H4 (cell line): ENCODE measurements at places on chromosomes 7 and 10.
A peak's percentile ranks its signal among the peaks of the same experiment; 100 is the strongest.

GRCh38 chr7:88429382-88429781 lies 122.7 kb upstream of the STEAP4 start:
- peak; percentile 27 for DNase-seq

GRCh38 chr7:112143136-112143535 lies 63.1 kb downstream of the DOCK4 start:
- peak; percentile 43 for DNase-seq

GRCh38 chr7:120475994-120476393 lies 203.0 kb downstream of the KCND2 start:
- no peak for DNase-seq

- DNase-seq: no peak
Measured at GRCh38 chr10:51377070-51377931, 303.0 kb downstream of the PRKG1 start.

GRCh38 chr10:102814873-102815661 lies 22.1 kb downstream of the CYP17A1 start:
- no peak for DNase-seq

DNA sequence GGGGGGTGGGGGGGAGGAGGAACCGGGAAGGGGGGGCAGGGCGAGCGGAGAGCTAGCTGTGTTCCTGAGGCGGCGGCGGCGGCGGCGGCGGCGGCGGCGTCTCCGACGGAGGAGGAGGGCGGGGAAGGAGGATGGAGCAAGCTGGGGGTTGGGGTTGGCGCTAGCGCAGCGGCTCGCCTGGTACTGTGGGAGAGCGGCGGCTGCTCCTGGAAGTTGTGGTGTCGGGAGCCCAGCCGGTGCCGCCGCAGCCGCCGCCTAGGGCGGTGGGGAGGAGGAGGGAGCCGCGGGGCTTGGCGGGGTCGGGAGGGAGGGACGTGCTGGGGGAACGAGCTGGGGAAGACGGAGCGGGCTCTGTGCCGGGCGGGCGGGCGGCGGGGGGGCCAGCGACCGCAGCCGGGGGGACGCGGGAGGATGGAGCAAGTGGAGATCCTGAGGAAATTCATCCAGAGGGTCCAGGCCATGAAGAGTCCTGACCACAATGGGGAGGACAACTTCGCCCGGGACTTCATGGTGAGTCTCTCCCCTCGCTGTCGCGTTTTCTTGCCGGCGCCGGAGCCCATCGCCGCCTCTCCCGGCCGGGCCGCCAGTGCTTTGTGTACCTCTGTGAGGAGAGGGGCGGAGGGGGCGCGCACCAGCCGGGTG lies at the start of gene PTPN12:
PTPN12 (plus strand) TSS at position 160 of the 642 bp plus-strand sequence; CDS start at position 412, 252 bp downstream.
- DNase-seq: no peak

GRCh38 chr10:49257626-49258349 lies 41.2 kb upstream of the C10orf71 start:
- no peak for DNase-seq

DNA sequence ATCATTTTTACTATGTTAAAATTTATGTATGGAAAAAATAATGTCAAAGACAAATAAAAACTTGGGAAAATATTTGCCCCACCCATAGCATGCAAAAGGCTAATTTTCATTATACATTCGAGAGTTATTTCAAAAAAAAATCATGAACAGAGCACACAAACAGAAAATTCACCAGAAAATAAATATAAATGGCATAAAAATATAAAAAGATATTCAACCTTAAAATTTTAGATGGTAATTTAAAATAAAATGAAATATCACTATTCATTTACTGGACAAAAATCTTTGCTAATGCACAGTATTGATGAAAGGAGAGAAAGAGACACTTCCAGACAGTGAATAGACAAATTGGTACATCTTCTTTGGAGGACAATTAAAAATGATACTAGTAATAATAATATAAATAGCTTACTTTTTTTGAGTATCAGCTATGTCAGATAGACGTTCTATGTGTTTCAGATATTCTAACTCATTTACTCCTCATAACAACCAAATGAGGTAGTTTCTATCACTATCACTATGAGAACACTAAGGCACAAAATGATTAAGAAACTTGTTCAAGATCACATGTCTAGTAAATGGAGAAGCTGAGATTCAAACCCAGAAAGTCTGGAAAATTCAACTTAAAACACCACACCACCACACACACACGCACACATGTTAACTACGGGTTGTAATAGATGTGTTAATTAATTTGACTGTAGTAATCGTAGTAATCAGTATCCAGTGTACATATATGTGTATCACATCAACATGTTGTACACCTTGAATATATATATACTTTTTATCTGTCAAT lies 63.0 kb downstream of the CCDC71L start:
- DNase-seq: no peak

DNA sequence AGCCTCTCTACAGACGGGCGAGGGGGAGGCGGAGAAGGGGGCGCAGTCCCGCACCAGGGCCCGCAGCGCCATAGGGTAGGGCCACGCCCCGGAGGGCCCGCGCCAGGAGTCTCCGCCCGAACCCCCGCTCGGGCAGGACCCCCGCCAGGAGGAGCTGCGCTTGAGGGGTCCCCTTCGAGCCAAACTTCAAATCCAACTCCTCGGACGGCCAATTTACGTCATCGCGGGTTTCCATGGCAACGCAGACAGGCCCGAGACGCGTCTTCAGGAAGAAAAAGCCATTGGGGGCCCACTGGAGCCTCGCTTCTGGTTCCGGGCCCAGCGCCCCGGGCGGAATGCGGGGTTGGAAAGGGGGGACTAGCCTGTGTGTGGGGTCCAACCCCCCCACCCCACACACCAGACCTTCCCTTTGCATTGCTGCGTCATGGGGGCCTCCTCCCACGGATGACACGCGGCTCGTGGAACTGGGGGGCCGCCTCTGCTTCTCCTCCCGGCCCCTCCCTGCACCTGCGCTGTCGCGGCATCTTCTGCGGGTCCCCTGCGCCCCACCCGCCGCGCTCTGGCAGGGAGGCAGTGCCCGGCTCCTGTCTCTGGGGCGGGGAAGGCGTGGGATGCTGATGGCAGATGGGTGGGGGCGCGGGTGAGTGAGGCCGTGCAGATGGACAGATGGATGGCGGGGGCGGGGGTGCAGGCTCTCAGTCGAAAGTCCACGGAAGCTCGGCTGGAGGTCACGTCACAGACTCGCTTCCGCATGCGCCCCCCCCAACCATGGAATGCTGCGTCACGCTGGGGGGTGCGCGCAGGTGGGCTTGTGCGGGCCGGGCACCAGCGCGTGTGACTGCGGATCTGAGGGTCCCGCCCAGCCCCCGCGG lies 1.2 kb downstream of the CALY start:
- DNase-seq: no peak

DNA sequence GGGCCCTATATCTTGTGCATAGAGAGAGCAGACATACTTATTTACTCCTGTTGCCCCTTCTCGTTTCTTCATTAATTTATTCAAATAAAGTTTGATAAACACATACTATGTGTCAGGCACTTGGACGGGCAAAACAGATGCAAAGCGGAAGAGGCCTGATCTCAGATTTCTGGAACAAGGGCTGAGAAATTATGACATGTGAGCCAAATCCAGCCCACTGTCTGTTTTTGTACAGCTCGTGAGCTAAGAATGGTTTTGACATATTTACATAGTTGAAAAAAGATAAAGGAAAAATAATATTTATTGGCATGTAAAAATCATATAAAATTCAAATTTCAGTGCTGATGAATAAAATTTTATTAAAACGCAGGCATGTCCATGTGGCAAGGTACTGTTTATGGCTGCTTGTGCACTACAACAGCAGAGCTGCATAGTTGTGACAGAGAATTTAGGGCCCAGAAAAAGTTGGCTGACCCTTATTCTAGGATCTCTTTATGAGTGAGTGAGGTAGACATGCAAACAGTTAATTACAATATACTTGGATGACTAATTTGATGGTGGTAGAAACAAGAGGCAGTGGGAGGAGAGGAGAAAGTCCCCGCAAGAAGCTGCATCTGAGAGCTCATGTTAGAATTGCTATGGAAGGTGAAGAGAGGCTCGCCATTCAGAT lies 68.1 kb upstream of the ITPRID1 start:
- no peak for DNase-seq

DNA sequence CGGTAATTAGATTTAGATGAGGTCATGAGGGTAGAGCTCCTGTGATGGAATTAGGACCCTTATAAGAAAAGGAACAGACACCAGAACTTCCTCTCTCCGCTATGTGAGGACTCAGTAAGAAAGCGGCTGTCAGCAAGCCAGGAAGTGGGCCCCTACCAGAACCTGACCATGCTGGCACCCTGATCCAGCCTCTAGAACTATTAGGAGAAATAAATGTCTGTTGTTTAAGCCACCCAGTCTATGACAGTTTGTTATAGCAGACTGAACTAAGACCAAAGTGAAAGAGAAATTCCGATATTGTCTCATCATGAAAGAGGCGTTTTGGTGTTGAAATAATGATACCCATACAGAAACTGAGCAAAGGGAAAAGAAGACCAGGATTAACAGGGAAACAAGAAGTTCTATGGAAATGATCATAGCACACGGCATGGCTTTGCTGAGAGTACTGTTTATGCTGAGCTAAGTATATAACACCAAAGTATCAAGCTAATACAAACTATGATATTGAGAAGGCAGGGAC lies 9.2 kb downstream of the CLEC2L start:
- DNase-seq: no peak

GRCh38 chr10:48324580-48324979 lies 18.1 kb downstream of the MAPK8 start:
- no peak for DNase-seq

DNA sequence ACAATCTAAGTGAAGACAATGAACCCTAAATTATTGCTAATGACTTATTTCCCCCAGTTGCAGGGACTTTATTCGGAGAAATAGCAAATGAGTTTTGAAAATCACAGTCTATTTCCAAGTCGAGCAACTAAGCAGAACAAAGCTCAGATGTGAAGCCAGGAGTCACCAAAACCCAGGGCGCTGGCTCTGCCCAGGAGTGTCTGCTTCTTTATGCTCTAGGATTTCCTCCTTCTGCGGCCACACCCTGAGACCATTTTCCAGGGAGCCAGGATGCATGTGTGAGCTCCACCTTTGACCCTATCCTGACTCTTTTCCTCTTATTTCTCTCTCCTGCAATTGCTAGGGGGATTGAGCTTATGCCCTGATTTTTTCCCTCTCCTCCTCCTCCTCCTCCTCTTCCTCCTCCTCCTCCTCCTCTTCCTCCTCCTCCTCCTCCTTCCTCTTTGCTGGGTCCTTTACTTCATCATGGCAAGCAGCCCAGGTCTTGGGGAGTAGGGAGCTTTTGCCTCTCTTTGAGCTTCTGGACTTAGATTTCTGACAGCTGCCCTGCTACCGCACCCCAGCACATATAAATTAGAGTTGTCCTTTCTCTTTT lies 234.4 kb downstream of the ARL4A start:
- no peak for DNase-seq

- DNase-seq: no peak
Measured at GRCh38 chr7:129780974-129781927, 169.7 kb downstream of the NRF1 start.

DNA sequence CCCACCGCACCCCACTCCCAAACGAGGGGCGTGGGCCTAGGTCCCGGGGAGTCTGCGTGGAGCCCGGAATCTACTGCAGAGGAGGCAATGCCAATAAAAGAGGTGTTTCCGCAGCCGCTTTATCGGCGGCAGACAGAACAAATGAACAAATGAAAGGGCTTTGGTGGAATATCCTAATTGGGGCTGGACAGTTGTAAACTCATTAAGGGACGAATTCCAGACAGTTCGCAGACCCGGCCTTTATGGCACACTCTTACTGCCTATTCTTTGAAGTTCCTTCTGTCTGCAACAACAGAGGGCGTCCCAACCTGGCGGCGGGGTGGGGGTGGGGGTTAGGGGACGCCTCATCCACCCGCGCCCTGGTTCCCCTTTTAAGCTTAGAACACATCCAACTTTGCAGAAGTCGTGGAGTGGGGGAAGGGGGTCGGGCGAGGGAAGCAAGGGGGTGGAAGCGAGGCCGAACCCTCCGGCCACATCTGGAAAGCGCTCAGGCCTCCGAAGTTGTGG lies 4.1 kb downstream of the HOXA9 start:
- no peak for DNase-seq
